ENCODE measurements at places on chromosomes 6 and 20.

GRCh38 chr6:82861121-82861520, 204.5 kb downstream of the UBE3D start:
- DNase-seq, result no peak

- no peak for DNase-seq
Measured at GRCh38 chr6:32074996-32075532, 34.1 kb downstream of the TNXB start.

DNA sequence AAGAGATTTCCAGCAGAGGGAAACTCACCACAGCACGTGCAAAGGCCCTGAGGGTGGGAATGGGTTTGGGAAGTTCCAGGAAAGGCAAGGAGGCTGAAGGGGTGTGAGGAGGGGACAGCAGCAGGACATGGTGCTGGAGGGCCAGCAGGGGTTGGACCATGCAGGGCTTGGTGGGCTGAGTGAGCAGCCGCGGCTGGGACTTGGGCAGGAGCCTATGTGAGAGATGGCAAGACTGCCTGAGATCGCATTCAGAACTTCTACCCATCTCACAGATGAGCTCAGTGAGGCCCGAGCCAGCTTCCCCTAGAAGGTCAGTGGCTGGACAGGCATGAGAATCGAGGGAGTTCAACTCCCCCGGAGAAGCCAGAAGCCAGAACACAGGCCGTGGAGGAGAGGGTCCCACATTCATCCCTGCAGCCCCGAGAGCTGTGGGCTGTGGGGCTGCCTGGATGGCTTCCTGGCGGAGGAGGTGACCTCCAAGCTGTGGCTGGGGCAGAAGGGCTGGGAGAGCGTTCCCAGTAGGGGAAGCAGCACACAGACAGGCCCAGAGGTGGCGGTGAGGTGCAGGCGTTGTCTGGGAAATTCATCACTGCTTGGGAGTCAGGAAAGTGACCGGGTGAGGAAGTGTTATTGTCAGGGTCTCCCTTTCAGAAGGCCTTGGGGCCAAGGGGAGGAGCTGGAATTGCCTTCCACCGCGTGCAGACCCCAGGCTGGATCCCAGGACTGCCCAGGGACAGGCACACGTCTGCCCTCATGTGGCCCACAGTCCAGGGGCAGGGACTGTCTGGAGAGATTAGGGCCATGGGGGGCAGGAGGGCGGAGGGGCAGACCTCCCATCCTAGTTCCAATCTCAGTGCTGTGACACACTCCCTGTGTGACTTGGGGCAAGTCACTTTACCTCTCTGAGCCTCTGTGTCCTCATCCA, 103.8 kb downstream of the CEBPB start:
- DNase-seq, result no peak

DNA sequence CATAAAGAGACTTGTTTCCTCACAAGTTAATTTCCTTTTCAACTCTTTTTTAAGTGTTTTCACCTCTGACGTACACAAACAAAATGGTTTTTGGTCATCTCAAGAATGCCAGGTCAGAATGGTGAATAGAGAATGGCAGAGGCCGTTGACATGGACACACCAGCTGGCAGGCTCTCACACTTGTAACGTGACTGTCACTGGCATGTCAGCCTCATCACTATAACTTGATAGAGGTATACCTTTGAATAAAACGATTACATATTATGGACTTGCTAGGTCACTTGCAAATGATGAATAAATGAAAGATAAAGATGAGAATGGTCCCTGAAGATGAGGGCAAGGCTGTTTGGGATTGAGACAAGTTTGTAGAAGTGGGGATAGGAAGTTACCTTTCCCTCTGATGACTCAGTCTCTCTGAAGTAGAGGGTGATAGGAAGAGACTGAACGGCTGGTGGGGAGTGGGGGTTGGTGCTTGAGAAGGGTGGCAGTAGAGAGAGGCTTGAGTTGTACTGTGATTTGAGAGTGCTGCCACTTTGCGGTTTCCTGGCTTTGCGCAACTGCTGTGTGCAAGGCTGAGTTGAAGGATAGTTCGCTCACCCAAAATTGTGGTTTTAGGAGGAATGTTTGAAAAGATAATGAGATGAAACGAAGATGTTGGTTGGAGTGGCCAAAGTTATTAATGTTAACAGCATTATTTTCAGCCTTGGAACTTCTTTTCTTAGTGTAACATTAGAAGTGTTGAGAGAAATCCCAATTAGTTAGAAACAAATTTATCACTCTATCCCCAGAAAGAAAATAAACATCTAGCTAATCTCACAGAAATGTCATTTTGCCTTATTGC, 30.3 kb downstream of the TBPL1 start:
- peak; percentile 95 for DNase-seq

DNA sequence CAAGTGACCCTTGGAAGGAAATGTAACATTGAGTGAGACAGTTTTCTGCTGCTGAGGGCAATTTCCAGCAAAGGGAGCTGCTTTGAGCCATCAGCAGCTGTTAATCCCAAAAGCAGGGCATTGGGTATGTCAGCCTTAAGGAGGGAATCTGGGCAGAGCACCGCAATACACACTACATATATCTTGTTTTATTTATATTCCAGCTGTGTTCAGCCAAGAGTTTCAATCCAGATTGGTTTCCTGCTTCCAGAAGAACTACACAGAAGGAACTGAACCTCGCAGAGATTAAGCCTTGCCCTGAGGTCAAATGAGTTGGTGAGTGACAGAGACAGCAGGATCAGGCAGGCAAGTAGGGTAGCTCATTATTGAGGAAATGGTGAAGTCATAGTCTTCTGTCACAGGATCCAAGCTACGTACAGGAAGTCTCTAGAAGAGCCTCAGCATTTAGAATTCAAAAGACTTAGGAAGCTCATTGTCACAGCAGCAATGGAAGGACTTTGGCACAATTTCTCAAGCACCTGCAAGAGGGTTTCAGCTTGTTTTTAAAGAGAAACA, 109.9 kb upstream of the HEY2 start:
- DNase-seq, result no peak

DNA sequence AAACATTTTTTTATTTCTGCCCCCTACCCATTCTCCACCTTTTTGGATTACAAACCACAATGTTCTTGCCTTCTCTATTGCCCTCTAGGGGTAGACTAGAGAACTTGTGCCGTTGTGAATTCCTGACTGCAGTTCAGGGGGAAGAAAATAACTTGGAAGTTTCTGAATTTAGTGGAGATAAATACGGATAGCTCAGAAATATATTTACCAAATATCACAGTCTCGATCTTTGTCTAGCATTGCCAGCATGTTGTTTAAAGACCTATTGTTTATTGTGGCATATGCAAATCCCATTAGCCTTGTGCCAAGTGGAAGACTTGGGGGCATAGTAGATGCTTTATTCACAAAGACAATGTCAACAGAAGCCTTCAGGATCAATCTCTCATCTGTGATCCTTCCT, 154.1 kb upstream of the MMS22L start:
- peak; percentile 51 for DNase-seq

DNA sequence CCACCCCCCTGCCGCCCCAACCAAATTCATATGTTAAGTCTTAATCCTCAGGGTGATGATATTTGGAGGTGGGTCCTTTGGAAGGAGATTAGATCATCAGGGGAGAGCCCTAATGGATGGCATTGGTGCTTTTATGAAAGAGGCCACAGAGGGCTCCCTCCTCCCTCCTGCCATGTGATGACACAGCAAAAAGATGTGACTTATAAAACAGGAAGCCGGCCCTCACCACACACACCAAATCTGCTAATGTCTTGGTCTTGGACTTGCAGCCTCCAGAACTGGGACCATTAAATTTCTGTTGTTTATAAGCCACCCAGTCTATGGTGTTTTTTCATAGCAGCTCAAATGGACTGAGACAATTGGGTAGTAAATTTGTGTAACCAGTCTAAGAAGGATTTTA, 176.3 kb downstream of the ADGRG6 start:
- peak; percentile 88 for DNase-seq

DNA sequence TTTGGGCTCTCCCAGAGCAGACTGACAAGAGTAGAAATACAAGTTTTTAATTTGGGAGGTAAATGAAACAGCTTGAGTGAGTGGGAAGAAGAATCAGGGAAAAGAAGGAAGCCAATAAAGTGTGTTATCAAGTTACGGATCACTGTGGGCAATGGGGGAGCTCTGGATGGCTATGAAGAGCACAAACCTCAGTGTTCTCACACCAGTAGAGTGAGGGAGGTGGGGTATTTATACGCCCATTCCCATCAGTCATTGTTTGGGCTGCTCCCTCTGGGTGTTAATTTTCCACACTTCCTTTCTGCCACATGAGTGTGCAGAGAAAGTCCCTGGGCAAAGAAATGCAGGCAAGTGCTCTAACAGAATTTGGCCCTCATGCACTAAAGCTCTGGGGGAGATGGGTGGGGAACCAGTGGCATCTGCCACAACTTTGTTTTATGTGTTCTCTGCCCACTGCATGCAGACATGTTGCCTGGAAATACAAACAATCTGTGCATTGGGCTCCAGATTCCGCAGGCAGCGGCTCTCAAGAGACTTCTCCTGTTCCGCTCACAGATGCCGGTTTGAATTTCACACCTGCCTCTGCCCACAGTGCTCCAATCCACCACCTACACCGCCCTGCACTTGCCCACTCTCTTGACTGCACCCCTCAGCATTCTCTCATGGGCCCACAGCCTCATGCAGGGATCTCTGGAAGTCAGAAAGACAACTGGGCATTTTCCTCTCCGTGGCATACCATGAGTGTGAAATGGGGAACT, 211.1 kb upstream of the RNF24 start:
- no peak for DNase-seq

DNA sequence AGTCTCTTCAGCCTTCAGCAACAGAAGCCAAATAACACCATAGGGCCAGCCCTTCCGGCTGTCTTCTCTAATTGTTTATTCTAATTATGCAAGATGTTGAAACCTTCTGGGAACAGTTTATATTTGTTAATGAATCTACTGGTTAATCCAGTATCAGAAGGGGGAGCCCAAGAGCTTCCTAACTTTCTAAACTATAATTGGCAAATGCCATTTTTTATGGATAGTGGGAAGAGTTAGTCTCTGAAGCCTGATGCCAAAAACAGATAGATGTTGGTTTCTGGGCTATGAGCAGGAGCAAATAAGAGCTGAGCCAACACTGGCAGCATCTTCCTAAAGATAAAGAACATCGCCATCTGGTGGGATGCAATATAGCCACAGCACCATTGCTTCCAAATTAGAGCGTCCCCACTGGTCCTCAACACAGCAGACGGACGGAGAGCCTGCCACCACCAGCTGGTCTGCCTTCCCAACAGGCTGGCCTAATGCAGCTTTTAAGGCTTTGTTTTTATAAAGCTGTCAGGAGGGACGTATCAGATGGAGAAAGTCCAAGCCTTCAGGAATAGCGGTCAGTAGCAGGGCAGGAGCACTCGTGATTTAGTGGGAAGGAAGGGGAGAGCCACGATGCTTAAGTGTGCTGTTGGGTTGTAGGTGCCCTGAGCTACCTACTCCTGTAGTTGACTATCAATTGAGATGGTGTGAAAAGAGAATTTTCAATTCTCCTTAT, 118.8 kb downstream of the RALGAPA2 start:
- peak; percentile 78 for DNase-seq

DNA sequence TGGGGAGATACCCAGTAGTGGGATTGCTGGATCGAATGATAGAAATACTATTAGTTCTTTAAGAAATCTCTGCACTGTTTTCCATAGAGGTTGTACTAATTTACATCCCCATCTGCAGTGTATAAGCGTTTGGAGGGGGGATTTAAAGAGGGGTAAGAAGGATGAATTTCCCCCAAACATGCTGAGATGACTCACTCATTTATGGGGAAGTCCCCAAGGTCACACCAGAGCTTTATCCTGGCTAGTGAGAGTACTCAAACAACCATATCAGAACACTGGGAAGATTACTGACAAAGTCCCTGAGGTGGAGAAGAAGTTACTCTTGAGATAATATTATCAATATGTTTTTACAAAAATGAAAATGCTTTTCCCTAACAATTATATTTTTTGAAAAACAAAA, 44.0 kb downstream of the ROS1 start:
- no peak for DNase-seq

DNA sequence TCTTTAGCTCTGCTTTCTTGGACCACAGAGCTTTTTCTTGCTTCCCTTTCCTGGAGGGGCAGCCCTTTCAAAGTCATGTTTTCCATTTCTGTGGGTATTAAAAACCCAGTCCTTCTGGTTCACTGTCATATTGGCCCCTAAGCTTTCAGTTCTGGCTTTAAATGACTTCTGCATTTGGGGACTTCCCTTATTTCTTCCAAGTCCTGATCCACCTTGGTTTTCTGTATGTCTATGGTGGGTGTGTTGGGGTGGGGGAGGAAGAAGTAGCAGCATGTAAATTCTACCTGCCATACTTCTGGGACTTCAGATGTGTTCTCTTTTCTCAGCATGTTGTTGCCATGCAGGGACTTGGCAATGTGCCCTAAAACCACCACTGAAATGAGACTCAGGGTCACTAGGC, 77.1 kb upstream of the EMILIN3 start:
- DNase-seq, result peak; percentile 22

GRCh38 chr6:89888138-89888514, 6.1 kb upstream of the GJA10 start:
- DNase-seq, result no peak

DNA sequence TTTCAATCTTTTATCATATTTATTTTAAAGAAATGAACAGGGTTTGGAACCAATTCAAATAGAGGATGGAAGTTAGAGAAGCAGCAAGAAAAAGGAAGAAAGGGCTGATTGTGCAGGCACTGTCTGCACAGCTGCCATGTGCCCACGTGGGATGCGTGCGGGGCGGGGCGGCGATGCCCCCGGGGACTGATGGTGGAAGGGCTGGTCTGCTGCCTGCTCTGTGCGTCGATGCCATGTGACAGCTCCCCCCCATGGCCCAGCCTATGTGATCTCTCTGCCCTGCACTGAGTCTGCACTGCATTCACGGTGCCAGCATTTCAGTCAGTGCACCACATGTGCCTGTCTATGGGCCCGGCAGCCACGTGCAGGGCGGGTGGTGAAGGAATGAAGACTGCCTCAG, 96.4 kb downstream of the IRF4 start:
- no peak for DNase-seq

- no peak for DNase-seq
Measured at GRCh38 chr20:50734730-50735679, 3.6 kb downstream of the PARD6B start.

- DNase-seq, result no peak
Measured at GRCh38 chr6:115467726-115468125, 593.0 kb downstream of the FRK start.

DNA sequence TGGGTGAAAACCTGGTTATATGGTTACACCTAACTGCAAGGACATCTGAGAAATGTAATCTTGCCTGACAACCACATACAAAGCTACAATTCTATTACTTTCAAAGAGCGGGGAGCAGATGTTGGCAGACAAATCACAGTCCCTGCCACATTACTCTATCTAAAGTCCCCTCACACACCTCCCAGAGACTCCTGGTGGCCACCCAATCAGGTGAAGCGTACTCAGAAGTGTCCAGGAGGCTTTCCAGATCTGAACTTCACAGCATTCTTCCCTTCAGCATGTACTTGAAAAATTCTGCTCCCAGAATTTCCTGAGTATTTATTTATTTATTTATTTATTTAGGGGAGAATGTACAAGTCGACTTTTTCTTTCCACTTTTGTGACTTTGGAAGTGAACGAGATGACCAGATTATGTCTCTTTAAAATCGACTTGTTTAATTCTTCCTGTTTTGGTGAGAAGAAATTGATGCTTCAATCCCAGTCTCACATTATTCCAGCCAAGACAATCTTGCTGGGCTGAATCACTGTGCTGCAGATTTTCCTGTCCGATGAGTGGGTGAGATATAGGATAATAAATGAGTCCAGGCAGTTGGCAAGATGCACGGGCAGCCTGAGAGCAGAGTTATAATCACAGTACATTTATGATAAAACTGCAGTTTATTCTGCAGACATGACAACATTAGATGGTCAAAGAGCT, 46.9 kb upstream of the POPDC3 start:
- no peak for DNase-seq
